AG10803 (cell line): ENCODE measurements at places on chromosomes 1 and 21.

DNA sequence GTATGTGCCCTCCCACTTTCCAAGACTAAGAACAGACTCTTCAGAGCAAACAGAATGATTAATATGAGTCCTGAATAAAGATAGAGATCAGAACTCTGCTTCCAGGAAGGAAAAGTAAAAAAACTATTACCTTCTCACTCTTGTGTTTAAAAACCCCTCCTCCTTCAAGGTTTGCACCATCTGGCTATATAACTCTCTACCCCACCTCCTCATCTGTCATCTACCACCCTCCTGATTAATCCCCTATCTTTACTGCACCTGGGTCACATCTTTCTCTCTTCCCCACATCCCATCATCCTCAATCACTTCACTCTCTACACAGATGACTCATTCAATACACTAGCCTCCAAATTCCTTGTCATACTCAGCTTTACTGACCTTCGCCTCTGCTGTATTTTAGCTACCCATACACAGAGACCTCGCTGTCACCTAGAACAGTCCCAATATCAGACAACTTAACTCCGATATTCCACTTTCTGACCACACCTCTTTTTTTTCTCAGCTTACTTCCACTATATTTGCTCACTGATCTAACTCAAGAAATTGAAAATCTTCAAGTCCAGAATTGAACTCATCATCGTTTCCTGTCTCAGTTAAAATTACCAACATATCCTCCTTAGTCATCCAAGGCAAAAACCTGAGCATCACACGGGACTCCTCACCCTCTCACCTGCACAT lies 3.7 kb downstream of the SCMH1 start:
- no peak for DNase-seq

- no peak for DNase-seq
Observed at GRCh38 chr1:226571893-226572292, 23.3 kb downstream of the STUM start.

DNA sequence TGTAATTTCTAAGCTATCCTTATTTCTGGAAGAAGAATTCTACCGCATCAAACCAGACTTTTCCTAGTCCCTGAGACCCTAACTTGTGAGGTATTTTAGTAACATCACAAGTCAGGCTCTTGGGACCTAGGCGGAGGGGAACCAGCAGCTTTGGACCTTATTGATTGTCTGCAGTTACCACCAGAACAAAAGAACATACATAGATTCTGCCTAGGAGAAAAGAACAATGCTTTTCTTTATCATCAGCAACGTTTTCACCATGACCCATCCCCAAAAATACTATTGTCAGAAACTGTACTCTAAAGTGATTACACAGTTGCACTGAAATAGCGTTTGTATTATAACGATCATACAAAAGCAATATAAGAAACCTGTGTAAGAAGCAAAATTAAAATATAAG lies 860.4 kb downstream of the USP25 start:
- DNase-seq = no peak

DNA sequence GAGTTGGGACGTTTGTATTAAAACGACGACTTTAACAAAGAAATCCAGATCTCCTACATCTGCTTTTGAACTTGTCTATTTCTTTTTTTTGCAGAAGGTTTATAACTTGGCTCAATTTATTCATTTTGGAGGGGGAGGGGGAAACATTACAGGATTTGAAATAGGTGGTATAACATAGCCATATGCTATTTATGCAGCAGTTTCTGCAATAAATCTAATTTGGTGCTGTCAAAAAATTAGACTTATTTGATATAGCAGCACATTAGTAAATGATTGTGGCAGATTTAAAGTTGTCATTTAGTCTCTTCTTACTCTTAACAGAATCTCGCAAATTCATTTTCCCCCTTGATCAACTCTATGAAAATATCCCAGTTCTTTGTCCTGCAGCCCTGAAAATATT lies 138.2 kb downstream of the SDCCAG8 start:
- no peak for DNase-seq

- DNase-seq = no peak
Observed at GRCh38 chr1:110341146-110341871, 2.1 kb downstream of the RBM15 start.

DNA sequence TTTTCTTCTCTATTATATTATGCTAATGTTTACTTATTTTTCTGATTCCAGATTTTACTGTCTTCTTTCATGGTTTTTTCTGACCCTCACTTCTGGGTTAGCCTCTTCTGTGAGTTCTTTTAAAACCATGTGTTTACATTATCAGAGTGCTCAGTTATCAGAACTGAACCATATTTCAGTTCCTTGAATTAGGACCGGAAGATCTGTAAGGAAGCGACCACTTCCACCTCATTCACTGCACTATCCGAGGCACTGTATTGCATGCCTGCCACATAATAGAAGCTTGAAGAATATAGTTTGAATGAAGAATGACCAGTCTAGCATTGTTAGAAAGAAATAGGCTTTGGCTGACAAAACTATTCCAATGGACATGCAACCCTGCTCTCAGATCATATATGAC lies 281.0 kb upstream of the DEPDC1 start:
- DNase-seq = no peak
